ENCODE measurements at places on chromosomes 2 and 18.

DNA sequence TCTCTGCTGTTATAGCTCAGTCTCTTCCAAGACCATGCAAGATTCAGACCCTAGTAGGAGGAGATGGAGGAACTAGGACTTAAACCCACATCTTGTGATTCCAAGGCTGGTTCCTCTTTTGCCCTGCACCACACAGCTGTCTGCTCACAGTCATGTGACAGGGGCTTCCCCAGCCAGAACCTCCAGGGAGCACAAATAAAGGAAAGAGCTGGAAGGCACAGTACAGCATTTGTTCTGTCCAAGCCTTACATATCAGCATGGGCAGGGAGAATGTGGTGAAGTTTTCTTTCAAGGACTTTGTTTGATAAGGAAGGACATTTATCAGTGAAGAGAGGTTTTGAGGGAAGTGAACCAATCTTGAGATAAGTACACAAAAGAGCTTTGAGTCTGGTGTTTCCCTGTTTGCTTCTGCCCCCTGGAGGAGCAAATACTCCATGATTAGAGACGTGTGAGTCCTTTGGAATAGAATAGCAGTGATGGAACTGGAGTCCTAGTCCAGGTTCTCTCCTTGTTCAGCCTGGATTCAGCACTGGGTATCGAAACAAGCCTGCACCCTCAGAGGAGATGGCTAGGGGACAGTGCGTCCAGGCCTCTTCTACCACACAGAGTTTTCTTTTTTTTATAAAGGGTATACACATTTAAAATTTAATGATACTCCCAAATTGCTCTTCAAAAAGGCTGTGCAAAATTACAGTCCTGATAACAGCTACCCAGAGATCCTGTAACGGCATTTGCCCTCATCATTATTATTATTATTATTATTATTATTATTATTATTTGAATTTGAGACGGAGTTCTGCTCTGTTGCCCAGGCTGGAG, 24.6 kb upstream of the CASP10 start:
- DNase-seq = peak; percentile 4

DNA sequence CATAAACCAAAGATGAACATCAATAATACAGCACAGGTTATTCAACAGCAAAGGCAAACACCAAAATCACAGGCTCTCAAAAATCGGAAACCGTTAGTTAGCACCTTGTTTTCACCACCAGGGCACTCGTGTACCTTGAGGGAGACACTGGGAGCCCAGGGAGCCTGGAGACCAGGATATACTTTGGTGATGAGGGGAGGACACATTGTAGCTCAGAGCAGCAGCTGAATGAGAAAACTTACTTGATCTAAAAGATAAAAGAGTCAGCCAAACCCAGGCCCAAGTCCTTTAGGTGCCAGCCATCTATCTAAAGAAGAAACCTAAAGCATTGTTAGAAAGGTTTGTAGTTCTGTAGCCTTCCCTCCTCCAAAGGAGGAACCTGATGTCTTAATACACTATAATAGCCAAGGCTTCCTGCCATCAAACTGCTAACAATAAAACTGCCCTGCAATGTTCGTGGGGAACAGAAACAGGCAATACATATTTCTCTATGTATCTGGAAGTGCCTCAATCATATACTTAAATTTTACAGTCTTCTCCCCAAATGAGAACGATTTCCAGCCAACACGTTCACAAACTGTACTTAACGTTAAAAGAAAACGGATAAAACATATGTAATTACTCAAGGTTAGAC, 19.3 kb downstream of the BCL11A start:
- DNase-seq = no peak

GRCh38 chr18:22325396-22325795, 92.3 kb downstream of the CTAGE1 start:
- DNase-seq = no peak

GRCh38 chr18:68262690-68263294, 452.1 kb downstream of the TMX3 start:
- no peak for DNase-seq

- peak; percentile 6 for DNase-seq
These were observed 225.0 kb upstream of the RAB6C start for GRCh38 chr2:129754421-129754820.

DNA sequence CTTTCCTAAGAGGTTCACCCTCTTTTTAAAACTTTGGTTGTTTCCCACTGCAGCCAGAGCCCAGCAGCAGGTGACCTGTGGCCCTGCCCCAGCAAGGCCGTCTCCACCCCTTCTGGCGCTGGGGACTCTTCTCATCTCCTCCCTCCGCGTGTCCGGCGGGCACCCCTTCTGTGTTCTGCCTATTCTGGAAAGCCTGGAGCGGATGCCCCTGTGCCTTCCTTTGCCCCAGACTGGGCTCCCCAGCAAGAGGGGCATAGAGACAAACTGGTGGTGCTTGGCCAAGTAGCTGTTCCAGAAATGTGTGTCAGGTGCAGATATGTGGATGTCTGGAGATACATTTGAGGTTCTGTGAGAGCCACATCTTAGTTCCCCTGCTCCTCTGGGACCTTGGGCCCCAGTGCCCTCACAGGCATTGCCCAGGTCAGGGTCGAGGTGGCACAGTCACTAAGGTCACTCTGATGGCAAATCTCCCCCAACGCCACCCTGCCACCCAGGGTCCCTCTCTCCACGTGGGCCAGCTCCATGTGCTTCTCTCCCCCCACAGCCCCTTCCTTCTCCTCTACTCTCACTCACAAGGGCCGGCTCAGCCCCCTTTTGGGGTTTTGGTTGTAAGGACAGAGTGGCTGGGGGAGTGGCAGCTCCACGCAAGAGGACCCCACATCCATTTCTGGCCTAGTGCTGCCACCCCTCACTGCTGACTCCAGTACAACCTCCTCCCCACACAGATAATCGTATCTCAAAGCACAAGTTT, 35.5 kb upstream of the TAF1B start:
- no peak for DNase-seq

DNA sequence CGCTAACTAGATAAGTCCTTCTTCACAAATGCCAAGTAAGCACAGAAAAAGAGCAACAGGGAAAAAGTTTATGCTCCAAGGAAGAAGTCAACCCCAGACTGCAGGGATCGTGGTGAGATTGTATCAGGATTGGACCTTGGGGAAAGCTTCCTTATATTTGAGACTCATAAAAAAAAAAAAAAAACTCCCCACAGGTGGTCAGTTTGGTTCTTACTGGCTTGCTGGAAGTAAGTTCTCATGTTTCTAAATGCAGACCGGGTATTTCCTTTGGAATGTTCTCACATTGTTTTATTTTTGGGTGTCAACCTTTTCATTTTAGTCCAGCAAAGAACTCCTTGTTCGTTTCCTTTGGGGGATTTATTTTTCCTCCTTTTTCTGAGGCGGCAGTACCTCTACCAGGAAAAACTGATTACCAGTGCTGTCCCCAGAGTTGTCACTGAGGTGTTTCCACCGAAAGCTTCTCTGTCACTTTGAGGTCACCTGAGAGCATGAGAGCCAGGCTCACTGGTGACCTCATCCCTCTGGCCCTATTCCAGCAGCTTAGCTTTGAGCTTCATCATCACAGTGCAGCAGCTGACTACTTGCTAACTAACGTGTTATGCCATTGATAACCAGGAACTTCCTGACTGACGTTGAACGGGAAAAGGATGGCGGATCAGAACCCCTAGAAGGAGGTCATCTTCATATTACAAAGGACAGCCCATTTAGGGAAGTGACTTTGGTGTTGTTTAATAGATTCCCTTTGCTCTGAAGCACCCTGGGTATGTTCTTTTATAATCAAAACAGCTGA, 16.8 kb upstream of the ATP8B1 start:
- peak; percentile 67 for DNase-seq

DNA sequence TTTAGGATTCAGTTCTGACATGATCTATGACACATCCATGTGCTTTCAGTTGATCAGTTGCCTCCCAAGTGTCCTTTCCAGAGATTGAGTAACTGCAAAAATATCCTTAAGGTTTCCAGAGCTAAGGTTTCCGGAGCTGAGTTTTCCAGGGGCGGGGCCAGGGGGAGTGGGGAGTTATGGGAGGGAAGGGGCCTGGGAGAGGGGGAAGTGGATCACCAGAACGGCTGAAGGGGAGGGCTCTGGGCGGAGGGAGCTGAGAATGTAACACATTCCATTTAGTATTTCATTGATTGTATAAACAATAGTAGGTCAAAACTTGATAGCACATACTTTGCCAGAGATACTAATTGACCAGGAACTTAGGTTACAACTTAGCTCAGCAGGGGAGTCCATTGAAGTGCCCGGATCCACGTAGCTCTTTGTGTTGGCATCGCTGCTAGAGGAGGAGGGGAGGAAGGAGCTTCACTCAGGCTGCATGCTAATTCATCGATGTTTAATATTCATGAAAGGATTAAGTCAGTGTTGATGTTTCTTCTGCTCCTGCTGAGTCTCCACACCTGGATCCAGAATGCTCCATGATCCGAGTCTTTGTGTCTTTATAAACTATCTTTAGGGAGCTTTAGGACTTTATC, 289.8 kb downstream of the ALPK2 start:
- no peak for DNase-seq

GRCh38 chr2:61165946-61166345, 4.0 kb downstream of the C2orf74 start:
- no peak for DNase-seq

GRCh38 chr2:63692002-63692606, 103.3 kb downstream of the MDH1 start:
- DNase-seq = peak; percentile 62

- DNase-seq = no peak
These were observed 3.3 kb downstream of the CLUL1 start for GRCh38 chr18:600107-600506.

- no peak for DNase-seq
These were observed 9.8 kb downstream of the TBR1 start for GRCh38 chr2:161425728-161426454.

GRCh38 chr2:226703514-226703913, 96.1 kb downstream of the IRS1 start:
- DNase-seq = no peak

DNA sequence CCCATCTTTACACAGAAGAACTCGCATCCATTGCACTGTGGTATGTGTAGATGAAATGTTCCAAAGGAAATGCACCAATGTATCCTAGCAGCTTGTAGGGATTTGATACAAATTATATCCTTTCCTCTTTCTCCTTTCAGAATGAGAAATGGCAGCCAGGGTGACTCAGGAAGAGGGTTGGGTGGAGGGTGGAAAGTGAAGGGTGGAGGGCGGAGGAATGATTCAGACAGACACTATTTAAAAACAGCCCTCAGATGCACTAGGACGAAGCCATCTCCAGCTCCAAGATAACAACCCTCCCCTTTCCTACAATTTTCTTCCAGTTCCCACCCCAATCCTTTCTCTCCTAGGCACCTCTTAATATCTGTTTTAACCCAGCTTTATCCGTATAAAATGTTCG, 96.2 kb upstream of the STK39 start:
- DNase-seq = no peak

DNA sequence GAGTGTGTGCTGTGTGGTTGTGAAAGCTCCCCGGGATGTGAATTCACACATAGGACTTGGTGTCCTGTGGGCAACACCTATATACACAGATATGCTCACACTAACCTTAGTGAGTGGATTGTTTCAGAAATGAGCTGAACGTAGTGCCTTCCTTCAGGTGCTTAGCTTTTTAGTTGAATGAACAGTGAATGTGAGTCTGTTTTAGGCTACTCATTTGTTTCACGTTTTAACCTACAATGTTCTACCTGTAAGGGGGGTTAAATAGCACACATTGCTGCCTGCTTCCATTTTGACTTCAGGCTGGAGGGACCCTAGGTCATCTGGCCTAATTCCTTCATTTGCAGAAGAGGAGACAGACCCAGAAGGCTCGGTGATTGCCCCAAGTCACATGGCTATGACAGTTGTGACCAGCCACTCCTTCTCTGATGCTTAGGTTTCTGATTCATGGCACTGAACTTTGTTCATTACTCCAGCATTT, 1.0 kb downstream of the PLEK start:
- no peak for DNase-seq

DNA sequence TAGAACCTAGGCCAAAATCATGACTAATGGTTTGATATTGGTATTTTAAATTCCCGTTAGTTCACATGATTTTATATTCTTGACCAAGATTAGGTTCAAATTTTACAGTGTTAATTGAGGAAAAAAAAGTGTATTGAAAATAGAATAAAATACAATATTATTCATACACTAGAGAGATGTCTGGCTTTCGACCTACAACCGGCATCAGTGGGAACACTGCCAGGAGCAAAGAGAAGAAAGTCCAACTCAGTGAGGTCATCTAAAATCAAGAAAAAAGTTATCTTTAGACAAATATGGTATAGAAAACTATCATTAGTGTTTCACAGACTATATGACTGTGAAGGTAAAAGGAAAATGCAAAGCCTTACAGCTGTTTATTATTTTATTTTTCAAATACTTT, 81.5 kb downstream of the PIGN start:
- no peak for DNase-seq

GRCh38 chr2:28547906-28548600, 52.2 kb downstream of the PLB1 start:
- DNase-seq = no peak

DNA sequence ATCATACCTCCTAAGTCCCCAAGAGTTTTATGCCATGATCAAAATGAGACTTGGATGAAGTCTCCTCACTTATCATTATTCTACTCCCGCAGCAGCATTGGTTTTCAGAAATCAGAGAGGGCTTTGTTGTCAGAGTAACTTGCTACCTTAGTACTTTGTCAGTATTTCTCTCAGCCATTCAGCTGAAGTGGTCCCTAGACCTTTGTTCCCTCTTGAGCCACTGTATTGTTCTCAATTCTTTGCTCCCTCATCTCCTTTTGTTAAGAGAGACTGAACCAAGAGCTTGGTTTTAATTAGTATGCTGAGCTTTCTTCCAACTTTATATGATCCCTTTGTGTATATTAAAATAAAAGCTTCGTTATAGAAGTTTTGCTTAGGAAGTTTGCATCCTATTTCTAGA, 133.4 kb downstream of the DOCK10 start:
- peak; percentile 22 for DNase-seq

- no peak for DNase-seq
These were observed 50.6 kb upstream of the NEMP2 start for GRCh38 chr2:190584980-190585661.

- no peak for DNase-seq
These were observed 65.2 kb upstream of the MGAT4A start for GRCh38 chr2:98795891-98796676.

DNA sequence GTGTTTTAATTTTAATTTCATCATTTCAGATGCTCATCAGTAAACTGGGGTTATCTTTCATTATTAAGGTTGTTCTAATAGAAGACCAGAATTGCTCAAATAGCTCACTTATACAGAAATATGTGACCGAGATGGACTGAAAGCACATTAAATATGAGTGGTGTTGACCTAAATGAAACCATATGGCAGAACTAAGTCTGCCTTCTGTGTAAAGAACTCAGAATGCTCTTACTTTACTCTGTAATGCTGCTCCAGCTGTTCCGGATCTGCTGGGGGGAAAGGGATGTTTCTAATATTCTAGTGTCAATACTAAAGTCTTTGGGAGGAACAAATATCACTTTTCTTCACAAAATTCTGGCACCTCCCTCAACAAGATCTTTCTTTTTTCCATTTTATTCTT, 131.0 kb downstream of the DPP4 start:
- DNase-seq = no peak

Measured in NCI-H1417 (cell line).